ENCODE measurements at places on chromosomes 4 and X.

GRCh38 chrX:16788477-16788876 is 2.2 kb downstream of the TXLNG start:
- DNase-seq = no peak

DNA sequence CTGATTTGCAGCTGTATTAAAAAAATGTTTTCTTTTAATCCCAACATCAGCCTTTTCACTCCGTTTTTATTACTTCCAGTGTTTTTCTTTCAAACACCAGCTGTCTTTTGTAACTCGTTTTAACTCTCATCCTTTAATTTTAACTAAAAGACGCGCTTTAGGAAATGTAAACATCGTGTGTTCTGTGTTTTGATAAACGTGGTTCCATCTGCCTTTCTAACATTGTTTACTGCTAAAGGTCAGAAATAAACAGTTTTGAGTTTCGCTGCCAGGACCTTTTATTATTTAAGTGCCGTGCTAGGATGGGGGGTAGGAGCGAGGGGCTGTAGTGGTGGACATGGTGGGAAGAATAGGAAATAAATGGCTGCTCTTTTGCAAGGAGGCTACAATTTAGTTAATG is 1.5 kb downstream of the N4BP2 start:
- no peak for DNase-seq

DNA sequence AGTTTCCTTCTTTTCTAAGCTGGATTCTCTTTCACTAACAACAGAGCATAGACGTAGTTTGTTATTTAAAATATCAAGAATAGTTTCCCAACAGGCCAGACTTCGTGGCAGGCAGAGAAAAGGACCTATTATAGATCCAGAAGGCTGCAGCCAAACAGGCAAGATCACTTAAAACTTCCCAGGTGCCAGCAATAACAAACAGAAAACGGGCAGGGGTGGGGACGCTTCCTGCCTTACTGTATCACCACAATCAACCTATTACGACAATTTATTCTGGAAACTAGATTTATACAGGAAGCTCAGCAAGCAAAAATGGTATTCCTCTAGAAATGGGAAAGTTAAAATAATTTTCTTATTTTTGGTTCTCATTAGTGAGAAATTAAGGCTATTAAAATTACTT is 22.1 kb downstream of the RWDD4 start:
- no peak for DNase-seq

GRCh38 chrX:72306085-72306801 is 529 bp upstream of the CITED1 start:
- no peak for DNase-seq

DNA sequence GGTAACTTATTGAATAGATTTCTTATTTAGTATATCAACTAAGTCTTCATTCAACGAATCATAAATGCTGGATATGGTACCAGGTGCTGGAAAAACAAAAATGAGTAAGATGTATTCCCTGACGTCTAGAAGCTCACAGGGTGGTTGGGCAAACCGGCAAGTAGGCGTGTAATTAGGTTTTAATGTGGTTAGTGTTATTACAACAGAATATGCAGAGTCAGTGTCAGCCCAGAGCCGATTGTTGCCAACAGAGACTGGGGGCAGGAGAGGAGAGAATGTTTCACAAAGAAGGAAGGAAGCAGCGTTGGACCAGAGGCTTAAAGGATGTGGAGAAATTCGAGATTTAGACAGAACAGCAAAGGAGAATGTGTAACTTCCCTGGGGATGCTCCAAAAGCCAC is 111.7 kb downstream of the TENM3 start:
- no peak for DNase-seq

DNA sequence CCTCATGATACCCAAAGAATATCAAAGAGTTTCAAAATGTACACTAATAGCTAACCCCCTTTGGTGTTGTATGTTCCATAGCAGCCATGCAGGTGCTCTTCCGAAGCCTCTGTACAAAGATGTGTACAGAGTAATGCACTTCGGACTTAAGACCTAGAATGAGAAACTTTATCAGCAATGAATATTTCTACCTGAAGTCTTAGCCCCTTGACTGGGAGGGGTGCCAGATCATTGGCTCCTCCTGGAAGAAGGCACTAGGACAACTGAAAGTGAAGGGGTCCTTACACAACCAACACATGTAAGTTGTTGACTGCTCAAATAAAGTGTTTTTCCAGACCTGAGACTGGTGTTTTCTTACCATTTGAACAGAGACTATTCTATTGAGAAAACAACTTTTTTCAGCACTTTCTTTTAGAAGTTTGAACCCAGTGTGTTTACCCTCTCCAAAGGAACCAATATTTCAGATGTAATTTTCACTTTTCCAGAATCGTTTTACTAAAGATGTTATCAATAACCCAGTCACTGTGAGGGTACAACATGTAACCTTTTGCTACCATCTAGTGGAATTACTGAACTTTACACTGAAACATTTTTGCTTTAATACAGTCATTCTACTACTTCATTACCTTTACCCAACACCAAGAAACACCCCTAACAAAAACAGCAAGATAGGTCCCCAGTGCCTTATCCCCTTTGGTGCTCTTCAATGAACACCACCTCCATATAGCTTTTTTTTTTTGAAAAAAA is 33.3 kb upstream of the PRDX4 start:
- DNase-seq = no peak

DNA sequence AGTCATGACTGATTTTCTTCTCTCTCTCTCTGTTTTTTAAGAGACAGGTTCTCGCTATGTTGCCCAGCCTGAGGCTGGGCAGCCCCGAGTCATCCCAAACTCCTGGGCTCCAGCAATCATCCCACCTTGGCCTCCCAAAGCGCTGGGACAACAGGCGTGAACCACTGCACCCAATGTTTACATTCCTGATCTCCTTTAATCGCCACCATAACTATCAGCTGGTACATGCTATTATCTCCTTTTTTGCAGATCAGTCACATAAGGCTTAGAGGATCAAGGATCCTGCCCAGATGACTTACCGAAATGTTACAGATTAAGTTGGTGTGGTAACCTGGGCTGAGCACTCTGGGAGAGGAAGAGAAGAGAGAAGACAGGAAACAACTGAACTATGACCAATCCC is 1.5 kb upstream of the USP46 start:
- no peak for DNase-seq

DNA sequence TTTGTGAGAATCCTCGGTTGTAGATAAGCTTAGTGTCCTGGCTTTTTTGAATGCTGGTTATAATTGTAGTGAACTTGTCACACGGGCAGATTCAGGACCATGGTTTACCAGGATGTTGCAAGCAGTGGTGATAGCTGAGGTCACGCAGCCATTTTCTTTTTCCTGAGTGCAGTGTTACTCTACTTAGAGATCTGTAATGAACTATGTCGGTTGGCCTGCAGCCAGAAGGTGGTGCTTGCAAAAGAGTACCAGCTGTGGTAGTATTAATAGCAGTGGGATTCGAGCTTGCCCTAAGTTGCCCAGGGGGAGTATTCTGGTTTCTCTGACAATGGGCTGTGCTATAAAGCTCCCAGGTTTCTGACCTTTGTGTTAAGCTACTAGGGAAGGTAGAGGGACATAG is 368.9 kb downstream of the SLITRK2 start:
- no peak for DNase-seq

DNA sequence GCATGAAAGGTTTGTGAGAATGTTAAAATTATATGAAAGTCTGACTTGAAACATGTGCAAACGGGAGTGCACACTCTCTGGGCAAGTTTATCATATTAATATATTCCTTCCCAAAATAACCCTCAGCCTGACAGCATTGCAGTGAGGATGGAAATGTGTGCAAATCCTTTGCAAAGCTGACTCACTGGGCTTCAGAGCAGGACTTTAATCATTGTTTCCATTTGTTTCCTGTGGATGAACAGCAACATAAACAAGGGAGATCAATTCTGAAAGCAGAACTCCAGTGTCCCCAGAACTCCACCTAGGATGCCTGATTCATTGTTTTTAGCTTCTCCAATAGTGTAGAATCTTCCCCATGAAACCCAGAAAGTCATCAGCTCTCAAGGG is 32.9 kb downstream of the SLC2A9 start:
- DNase-seq = no peak

DNA sequence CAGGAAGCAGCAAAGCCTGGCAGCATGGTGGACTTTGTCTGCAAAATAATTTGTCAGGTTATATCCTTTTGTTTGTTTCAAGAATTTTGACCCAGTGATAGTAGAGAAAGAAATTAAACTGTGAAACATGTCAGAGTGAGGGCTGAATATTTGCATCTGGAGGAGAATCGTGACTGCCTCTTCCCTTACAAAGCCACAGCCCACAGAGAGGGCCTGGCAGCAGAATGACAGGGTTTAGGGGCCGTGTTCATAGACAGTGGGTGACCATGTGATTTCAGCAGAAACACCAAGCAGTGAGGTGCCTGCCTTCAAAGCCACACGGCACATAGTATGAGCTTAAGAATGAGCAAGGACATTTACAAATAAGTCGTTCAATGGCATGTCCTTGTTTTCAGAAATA is 24.4 kb upstream of the PLAC8 start:
- peak; percentile 60 for DNase-seq

- no peak for DNase-seq
Observed at GRCh38 chr4:139901531-139902320, 236.1 kb downstream of the MGST2 start.

- no peak for DNase-seq
Observed at GRCh38 chr4:18524667-18525066, 503.1 kb upstream of the LCORL start.
